GM23248 (cell line): ENCODE measurements at places on chromosomes 6 and 20. TPM values are rescaled to one million over a fixed set of nuclear protein-coding genes. Genes with fewer than 3 reads are reported as not detected.
A peak's percentile ranks its signal among the peaks of the same experiment; 100 is the strongest.

The OVOL2 gene
- not detected in 2 replicates for polyA plus RNA-seq

The ZSCAN16 gene
- polyA plus RNA-seq: 1.2 TPM in 2 replicates

DNA sequence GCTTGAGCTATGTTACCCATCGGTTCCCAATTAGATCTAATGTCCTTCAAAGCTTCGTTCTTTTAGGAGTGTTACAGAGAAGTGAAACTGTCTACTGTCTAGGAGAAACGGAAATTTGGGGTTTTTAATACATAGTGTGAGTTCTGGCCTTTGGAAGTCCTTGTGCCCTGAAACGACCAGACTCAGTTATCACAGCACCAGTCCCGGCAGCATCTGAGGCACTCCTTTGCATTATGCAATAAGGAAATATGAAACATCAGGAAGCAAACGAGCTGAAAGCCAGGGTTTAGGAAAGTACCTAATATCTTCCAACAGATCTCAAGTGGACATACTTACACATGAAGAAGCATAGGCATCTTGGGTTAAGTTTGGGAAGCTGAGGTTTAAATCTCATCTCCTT lies 61.8 kb upstream of the ADGRF1 start:
- no peak overlapping the region for H3K4me3 ChIP-seq
- no peaks in the 10 kb centered on the region for H3K36me3 ChIP-seq
- no peak overlapping the region for H3K27ac ChIP-seq
- DNase-seq: peak; percentile 31

The RFX6 gene
- not detected in 2 replicates for polyA plus RNA-seq

DNA sequence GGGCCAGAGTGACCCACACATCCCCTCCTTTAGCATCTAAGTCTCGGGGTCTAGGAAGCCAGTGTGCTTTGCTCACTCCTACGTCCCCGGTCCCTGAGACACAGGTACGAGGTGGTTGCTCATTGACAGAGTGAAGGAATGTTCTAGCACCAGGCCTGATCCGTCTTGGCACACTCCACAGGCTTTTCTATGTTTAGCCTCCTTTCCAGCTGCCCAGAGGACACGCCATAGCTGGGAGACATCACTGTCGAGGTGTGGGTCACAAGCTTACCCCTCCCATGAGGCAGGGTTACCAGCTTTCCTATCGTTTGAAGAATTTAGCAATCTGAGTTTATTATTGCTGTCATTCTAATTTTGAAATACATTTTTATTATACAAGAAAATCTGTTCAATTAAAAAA lies 30.4 kb upstream of the IER3 start:
- H3K27ac ChIP-seq: no peak overlapping the region
- no peaks in the 10 kb centered on the region for H3K36me3 ChIP-seq
- peaks cover 21% of the 10 kb centered on the region for H3K4me1 ChIP-seq
- no peaks in the 10 kb centered on the region for H3K27me3 ChIP-seq
- no peak for DNase-seq

GRCh38 chr6:11628562-11628961 lies 91.0 kb downstream of the TMEM170B start:
- 0 out of 2 replicates have a peak, but pooled peaks cover 6% of the 10 kb centered on the region for H3K4me1 ChIP-seq
- no peak overlapping the region for H3K27ac ChIP-seq
- no peak for DNase-seq
- no peak overlapping the region for H3K4me3 ChIP-seq
- H3K27me3 ChIP-seq: no peaks in the 10 kb centered on the region

- no peak for DNase-seq
- H3K4me3 ChIP-seq: no peak overlapping the region
- no peak overlapping the region for H3K27ac ChIP-seq
- no peaks in the 10 kb centered on the region for H3K36me3 ChIP-seq
- H3K27me3 ChIP-seq: no peaks in the 10 kb centered on the region
- H3K4me1 ChIP-seq: 0 out of 2 replicates have a peak, but pooled peaks cover 7% of the 10 kb centered on the region
Observed at GRCh38 chr6:150069706-150070105, 785 bp upstream of the ULBP3 start.

The CFAP61 gene
- polyA plus RNA-seq: not detected in 2 replicates

DNA sequence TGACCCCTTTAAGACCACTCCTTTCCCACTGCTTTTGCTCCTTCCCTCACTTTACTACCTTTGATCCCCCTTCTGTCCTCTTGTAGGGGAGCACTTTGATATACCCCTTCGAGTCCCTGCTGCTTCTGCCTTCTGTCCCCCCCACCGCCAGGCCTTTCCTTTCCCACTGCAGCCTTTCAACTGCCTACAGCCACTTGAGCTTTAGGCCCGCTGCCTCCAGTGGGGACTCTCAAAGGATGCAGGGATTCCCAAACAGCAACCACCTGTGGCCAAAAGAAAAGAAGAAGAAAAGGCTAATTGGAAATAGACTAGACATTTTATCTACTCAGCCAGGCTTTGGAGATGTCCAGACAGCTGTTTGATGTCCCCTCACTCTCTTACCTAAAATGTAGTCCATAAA lies 77.0 kb upstream of the DTNBP1 start:
- DNase-seq: no peak
- peaks cover 1% of the 10 kb centered on the region for H3K27me3 ChIP-seq
- no peak overlapping the region for H3K27ac ChIP-seq
- H3K4me1 ChIP-seq: no peaks in the 10 kb centered on the region
- H3K4me3 ChIP-seq: no peak overlapping the region
- H3K36me3 ChIP-seq: no peaks in the 10 kb centered on the region

The ERVFRD-1 gene
- polyA plus RNA-seq: 0.05 TPM in 1 of 2 replicates, not detected in the other

DNA sequence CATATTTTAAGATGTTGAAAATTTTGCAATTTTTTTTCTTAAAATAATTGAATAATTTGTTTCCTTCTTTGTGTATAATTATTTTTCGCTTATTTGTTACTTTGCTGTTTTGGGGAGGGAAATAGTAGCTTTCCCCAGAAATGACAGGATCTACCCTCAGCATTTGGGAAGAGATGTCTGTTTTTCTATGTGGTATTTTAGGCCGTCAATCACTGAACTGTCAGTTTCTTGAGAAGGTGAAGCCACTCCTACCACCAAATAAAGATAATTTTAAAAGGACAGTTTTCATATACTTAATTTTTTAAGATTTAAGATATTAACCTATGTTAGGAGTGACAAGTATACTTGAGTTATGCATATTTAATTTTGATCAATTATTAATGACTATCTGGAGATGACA lies 31.5 kb downstream of the TSBP1 start:
- H3K4me3 ChIP-seq: no peak overlapping the region
- no peaks in the 10 kb centered on the region for H3K36me3 ChIP-seq
- DNase-seq: no peak
- no peaks in the 10 kb centered on the region for H3K4me1 ChIP-seq
- H3K27ac ChIP-seq: no peak overlapping the region

The KCNK15 gene
- polyA plus RNA-seq: 5.2 and 5.7 TPM in 2 replicates

DNA sequence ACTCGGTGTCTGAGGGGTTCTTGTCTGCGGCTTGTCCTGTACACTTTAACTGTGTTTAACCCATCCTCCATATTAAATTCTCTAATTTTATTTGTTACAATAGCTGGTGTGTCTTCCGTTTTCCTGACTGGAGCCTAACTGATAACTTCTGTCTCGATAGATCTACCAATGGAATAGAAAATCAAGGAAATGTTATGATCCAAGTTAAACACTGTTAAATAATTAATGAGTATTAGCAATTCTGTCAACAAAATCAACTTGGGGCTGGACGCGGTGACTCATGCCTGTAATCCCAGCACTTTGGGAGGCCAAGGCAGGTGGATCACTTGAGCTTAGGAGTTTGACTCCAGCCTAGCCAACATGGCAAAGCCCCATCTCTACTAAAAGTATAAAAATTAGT lies 81.7 kb downstream of the DNAH8 start:
- no peak overlapping the region for H3K4me3 ChIP-seq
- H3K36me3 ChIP-seq: no peaks in the 10 kb centered on the region
- DNase-seq: no peak
- H3K27me3 ChIP-seq: no peaks in the 10 kb centered on the region; the same call in 1 of the 2 replicates
- no peak overlapping the region for H3K27ac ChIP-seq
- H3K4me1 ChIP-seq: no peaks in the 10 kb centered on the region

GRCh38 chr6:146775220-146775619 lies 176.4 kb downstream of the ADGB start:
- no peaks in the 10 kb centered on the region for H3K36me3 ChIP-seq
- no peak overlapping the region for H3K4me3 ChIP-seq
- DNase-seq: peak; percentile 16
- no peaks in the 10 kb centered on the region for H3K27me3 ChIP-seq
- no peaks in the 10 kb centered on the region for H3K4me1 ChIP-seq
- no peak overlapping the region for H3K27ac ChIP-seq

The CCN6 gene
- polyA plus RNA-seq: 0.48 and 0.57 TPM in 2 replicates

The ENPP5 gene
- polyA plus RNA-seq: 0.11 and 0.24 TPM in 2 replicates

The COL12A1 gene
- polyA plus RNA-seq: 232 and 253 TPM in 2 replicates

DNA sequence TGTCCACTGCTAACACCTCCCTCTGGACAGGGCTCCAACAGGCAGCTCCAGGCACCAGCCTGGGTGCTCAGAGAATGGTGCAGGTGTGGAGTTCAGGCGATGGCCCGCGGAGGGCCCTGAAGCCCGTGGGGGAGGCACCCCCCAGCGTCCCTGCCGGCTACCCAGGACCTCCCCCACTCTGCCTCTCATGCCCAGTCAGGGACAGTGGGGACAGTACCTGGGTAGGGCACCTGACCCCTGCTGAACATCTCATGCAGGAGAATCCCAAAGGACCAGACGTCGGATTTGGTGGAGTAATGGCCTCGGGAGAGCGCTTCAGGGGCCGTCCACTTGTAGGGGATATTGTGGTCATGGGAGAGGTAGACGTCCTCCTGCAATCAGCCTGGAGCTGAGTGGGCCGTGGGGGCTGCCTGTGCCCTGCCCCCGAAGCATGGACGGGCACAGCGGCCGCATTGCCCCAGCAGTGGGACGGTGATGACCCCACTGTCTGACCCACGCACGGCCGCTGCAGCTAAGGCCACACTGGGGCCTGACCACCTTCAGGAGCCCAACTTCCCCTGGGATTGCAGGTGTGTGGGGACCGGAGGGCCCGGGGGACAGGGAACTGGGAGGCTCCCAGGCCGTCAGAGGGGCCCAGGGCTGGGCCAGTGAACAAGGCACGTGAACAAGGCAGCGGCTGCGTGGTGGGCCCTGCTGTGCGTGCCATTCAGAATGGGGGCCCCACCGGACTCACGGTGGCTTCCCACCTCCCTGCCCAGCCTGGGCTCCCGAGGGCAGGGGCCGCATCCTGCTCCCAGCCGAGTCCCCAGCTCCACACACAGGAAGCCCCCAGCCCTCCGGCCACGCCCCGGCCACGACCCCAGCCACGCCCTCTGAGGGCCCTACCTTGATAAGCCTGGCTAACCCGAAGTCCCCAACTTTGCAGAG lies 7.1 kb downstream of the PTK6 start:
- no peaks in the 10 kb centered on the region for H3K4me1 ChIP-seq
- no peak overlapping the region for H3K4me3 ChIP-seq
- no peak overlapping the region for H3K27ac ChIP-seq
- DNase-seq: no peak

- no peak overlapping the region for H3K4me3 ChIP-seq
- H3K27ac ChIP-seq: no peak overlapping the region
- peaks cover 8% of the 10 kb centered on the region for H3K27me3 ChIP-seq
- DNase-seq: no peak
- no peaks in the 10 kb centered on the region for H3K36me3 ChIP-seq
Observed at GRCh38 chr6:137631323-137631722, 137.1 kb upstream of the OLIG3 start.

GRCh38 chr6:130382872-130383490 lies 17.2 kb downstream of the TMEM200A start:
- H3K4me3 ChIP-seq: no peak overlapping the region
- no peaks in the 10 kb centered on the region for H3K27me3 ChIP-seq
- no peak for DNase-seq

GRCh38 chr6:107743311-107743710 lies 80.8 kb downstream of the SCML4 start:
- no peaks in the 10 kb centered on the region for H3K4me1 ChIP-seq
- no peak for DNase-seq
- no peaks in the 10 kb centered on the region for H3K36me3 ChIP-seq

GRCh38 chr6:142530566-142530965 lies 228.8 kb downstream of the ADGRG6 start:
- H3K4me1 ChIP-seq: 0 out of 2 replicates have a peak, but pooled peaks cover 3% of the 10 kb centered on the region
- no peak overlapping the region for H3K27ac ChIP-seq
- no peak overlapping the region for H3K4me3 ChIP-seq

The PDYN gene
- polyA plus RNA-seq: not detected in 2 replicates

GRCh38 chr6:79269877-79270276 lies 35.4 kb upstream of the HMGN3 start:
- no peaks in the 10 kb centered on the region for H3K27me3 ChIP-seq
- H3K36me3 ChIP-seq: no peaks in the 10 kb centered on the region
- no peak overlapping the region for H3K4me3 ChIP-seq
- peak; percentile 93 for DNase-seq
- peak overlapping the region; percentile 96 for H3K27ac ChIP-seq
- peaks cover 11% of the 10 kb centered on the region for H3K4me1 ChIP-seq

The TRIM26 gene
- 22.9 and 24.7 TPM in 2 replicates for polyA plus RNA-seq

The SYCP2L gene
- polyA plus RNA-seq: 0.13 TPM in 1 of 2 replicates, not detected in the other

The OR12D3 gene
- polyA plus RNA-seq: not detected in 2 replicates

DNA sequence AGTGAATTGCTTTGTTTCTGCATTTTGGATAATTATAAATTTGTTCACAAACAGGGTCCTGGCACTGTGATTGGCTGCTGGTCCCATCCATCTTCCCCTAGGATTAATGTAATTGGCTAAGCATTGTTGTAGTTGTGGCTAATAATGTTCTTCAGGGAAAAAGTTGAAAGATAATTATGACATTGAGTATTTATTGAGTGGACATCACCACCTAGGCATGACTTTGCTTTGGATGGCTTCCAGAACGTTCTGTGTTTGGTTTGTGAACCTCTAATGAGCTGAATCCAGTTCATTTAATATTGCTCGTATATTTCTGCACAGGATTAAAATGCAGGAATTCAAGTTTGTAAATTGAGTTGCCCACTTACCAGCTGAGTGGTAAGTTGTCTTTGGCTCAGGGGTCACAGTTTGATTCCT lies 55.1 kb downstream of the ARID1B start:
- H3K36me3 ChIP-seq: 0 out of 2 replicates have a peak, but pooled peaks cover 4% of the 10 kb centered on the region
- H3K27ac ChIP-seq: no peak overlapping the region
- peaks cover 33% of the 10 kb centered on the region for H3K4me1 ChIP-seq
- no peak overlapping the region for H3K4me3 ChIP-seq

DNA sequence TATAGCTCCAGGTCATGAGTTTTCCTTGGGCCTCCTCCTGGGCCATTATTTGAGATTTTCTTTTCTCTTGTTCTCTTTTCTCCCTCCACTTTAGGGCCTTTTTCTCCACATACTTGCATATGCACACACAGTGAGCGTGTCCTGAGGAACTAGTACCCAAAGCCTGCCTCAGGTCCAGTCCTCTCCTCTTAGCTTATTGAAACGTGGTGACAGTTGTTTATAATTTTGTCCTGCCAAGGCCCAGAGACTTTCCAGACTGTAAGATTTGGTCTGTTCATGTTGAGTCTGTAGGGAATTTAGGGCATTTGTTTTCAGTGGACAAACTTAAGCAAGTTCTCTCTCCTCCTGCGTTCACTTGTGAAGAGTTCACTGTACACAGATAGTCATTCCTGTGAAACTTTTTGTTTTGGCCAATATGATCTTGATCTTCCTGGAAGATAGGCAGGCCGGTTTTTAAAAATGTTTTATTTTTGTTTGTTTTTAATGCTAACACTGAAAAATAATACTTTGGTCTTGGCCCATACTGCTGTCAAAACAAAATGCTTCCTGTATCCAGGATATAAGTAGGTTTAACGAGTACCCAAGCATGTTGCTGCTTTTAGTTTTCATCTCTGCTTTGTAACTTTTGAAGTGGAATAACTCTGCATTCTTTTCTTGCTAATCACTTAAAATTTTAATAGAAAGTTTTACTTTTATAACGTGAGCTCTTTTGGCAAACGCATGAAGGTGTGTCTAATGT lies 20.7 kb downstream of the LRRC1 start:
- H3K4me1 ChIP-seq: peaks cover 27% of the 10 kb centered on the region
- H3K27ac ChIP-seq: no peak overlapping the region
- no peak for DNase-seq
- no peak overlapping the region for H3K4me3 ChIP-seq

The DEFB124 gene
- polyA plus RNA-seq: not detected in 2 replicates

The GPR63 gene
- polyA plus RNA-seq: 0.10 and 0.11 TPM in 2 replicates

The SEL1L2 gene
- 0.73 TPM in 1 of 2 replicates, not detected in the other for polyA plus RNA-seq

The CST7 gene
- not detected in 2 replicates for polyA plus RNA-seq
